T-helper 1 cell treated with Interleukin-12 subunit alpha and Interleukin-12 subunit beta and Interleukin-4 antibody, amounts not matched to agents 30 ng/mL and 1 ng/mL, for 36 hours (primary cell): ENCODE measurements at places on chromosomes 2 and 18. TPM values are rescaled to one million over a fixed set of nuclear protein-coding genes. Genes with fewer than 3 reads are reported as not detected.

Gene TDRD15
- not detected in 2 replicates for total RNA-seq

Gene DSG1
- total RNA-seq, result not detected in 2 replicates

Gene CHAC2
- 11.3 and 13.0 TPM in 2 replicates for total RNA-seq

Gene CNTNAP5
- not detected in 2 replicates for total RNA-seq

Gene EFHD1
- total RNA-seq, result 0.86 and 1.3 TPM in 2 replicates

Gene NR4A2
- 5.5 TPM in 2 replicates for total RNA-seq
